ENCODE measurements at places on chromosomes 11 and 22.
A peak's percentile ranks its signal among the peaks of the same experiment; 100 is the strongest.

- DNase-seq: peak; percentile 26
Measured at GRCh38 chr11:123443851-123444623, 14.0 kb downstream of the GRAMD1B start.

GRCh38 chr11:45663486-45664375 is 1.7 kb downstream of the CHST1 start:
- DNase-seq: peak; percentile 11

DNA sequence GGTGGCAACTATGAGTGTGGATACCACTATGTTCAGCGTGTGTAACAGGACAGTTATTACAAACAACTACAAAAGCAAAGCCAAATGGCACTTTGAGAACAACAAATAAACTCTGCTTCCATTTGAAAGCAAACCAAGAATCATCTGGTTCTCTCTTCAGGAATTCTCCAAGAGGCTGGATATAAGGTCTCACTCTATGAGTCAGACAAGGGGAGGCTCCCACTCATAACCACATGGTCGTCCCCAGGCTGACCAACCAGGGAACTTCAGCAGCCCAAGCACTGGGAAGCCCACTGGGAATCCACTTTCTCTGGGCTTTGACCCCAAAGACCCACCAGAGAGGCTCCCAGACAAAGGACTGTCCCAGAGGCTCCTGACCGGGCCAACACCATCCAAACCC is 35.3 kb downstream of the DGCR2 start:
- DNase-seq: peak; percentile 31

- DNase-seq: no peak
Measured at GRCh38 chr22:50216684-50217520, 16.1 kb downstream of the SELENOO start.

GRCh38 chr11:74905326-74905725 is 43.6 kb downstream of the XRRA1 start:
- no peak for DNase-seq

DNA sequence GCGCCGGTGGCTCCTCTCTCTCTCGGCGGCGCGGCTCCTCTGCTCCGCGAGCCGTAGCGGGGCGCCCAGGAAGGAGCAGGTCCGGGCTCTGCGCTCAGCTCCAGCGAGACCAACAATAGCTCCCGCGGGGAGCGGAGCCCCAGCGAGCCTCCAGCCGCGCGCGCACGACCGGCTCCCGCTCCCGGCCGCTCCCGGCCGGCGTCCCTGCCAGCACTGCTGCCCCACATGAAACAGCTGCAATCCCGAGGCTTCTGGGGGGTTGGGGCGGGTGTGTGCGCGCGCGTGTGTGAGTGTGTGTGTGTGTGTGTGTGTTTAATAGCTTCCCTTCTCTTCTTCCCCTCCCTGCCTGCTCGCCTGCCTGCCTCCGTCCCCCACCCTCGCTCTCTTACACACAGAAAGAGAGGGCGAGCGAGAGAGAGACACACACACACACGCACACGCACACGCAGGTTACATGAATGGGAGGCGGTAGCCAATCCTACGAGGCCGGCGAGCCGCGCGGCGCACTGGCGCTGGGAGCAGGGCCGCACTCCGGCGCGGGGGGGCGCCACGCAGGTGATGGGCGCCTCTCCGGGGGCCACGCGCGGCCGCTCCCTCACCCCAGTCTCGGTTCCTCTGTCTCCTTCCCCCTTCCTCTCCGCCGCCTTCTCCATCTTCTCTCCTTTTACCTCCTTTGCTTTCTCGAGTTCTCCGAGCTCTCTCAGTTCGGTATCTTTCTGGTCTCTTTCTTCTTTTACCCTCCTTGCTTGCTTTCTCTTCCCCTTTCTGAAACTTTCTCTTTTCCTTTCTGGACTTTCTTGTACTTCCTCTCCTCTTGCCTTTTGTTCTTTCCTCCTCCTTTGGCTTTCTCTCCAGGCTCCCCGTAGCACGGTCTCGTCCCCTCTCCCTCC is at the start of gene TENM4:
Gene TENM4, minus strand, starts transcription at position 460 of the 890 bp plus-strand sequence. CDS start 371,086 bp downstream, outside the sequence.
- peak; percentile 78 for DNase-seq
